ENCODE measurements at places on chromosomes 7 and 10. TPM values are rescaled to one million over a fixed set of nuclear protein-coding genes. Genes with fewer than 3 reads are reported as not detected.

DNA sequence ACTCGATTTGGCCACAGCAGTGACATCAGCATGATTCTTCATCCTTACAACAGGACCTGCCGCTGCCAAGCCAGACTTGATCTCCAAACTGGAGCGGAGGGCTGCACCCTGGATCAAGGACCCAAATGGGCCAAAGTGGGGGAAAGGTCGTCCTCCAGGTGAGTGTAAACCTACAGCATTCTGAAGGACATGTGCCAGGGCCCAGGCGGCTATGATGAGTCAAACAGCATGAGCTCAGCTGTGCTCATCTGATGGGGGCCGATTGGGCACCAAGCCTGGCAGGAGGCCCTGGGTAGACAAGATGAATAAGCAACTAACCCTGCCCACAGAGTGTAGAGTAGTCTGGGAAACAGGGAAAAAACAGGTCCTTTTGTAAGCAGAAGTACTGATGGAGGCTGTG, 14.4 kb upstream of the ATP6V0E2 start:
- no peak for DNase-seq

- no peak for DNase-seq
Observed at GRCh38 chr10:18767981-18768380, 108.8 kb downstream of the ARL5B start.

DNA sequence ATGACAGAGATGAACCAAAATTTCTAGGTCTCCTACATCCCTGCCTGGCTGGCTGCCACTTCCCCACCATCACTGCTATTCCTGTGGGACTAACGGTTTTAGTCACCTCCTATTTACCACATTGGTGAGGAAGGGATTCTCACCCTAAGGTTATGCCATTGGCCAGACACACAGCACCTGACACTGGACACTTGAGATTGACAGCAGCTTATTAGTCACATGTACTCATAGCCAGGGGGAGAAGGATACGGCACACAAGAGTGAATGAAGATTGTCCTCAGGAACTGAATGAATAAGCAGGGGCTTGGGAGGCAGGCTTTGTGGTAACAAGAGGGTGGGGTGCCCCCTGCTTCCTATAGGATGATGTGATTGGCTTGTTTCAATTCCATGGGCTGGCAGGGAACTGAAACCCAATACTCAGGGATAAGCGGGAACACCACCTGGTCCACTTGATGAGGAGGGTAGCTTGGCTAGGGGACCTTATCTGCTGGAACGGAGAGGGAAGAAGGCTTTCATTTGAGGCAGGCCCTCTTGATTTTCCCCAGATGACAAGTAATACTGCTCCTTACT, 99.0 kb downstream of the SPAG6 start:
- DNase-seq: no peak

DNA sequence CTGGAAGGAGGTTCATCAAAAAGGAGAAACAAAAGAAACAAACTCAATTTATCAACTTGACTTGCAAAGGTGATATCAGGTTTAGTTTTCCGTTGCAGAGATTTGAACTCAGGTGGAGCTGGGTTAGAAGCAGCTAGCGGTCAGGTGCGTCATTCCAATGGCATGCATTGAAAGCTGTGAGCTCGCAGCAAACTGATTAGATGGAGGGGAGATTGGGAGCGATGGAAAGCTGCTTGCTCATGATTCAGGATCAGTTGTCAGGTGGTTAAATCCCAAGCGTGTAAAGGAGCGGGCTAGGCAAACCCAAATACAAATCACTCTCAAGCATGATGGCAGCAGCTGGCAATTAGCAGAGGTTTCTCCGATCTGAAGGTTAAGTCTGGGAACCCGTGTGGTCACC, 49.3 kb upstream of the AFAP1L2 start:
- no peak for DNase-seq

DNA sequence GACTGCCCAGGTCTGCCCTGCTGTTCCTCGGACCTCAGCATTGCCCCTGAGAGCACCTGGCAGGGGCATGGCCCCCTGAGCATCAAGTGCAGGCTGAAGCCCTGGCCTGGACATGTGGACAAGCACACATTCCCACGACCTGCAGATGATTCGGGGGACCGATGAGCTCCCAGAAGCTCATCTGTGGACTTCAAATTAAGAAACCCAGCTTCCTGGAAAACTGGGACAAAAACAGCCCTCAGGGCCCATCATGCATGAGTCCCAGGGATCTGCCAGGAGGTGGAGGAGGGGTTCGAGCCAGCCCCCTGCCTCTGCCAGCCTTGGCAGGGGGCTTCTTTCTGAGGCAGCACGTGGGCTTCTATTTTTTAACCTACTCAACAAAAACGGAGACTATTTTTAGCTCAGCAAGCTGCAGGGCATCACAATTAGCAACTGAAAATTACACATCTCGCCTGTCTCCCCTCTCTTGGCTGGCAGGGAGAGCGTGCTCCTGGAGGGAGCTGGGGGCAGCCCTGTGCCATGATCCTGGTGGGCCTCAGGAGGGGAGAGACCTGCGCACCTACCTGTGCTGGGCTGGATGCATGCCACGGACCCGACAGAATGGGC, 51.8 kb downstream of the RASGEF1A start:
- DNase-seq: no peak

DNA sequence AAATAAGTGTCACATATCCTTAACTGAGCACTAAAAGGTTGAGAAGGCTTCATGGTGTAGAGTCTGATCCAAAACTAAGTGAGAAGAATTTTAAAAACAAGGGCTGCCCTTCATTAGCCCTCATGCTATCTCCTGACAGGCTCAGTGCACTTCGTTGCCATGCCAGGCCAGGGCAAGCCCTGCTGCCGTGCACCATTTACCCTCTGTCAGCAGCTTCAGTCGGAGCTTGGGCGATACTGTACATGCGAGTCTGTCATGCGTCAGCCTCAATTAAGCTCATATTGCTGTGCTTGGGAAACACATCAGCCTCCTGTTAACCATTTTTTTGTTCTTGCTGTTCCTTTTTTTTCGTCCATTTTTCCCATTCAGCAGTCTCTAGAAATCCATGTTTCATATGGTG, 166.6 kb downstream of the VTI1A start:
- DNase-seq: no peak

DNA sequence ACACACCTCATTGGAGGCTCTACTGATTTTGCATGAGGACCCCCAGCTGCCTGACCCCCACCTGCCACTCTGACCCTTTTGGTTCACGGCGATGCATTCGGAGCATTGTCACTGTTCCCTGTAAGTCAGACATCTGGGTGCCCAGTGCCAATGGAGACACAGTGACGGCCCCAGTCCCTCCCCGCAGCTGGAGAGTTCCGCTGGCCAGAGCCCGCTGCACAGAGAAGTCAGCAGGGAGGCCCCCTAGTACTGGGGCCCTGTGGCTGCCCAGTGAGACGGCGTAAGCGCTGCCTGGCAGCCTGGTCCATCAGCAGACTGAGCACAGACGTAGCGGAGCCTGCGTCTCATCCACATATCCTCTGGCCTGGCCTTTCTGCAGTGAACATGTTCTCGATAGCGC, 77.5 kb downstream of the NKX6-2 start:
- no peak for DNase-seq

DNA sequence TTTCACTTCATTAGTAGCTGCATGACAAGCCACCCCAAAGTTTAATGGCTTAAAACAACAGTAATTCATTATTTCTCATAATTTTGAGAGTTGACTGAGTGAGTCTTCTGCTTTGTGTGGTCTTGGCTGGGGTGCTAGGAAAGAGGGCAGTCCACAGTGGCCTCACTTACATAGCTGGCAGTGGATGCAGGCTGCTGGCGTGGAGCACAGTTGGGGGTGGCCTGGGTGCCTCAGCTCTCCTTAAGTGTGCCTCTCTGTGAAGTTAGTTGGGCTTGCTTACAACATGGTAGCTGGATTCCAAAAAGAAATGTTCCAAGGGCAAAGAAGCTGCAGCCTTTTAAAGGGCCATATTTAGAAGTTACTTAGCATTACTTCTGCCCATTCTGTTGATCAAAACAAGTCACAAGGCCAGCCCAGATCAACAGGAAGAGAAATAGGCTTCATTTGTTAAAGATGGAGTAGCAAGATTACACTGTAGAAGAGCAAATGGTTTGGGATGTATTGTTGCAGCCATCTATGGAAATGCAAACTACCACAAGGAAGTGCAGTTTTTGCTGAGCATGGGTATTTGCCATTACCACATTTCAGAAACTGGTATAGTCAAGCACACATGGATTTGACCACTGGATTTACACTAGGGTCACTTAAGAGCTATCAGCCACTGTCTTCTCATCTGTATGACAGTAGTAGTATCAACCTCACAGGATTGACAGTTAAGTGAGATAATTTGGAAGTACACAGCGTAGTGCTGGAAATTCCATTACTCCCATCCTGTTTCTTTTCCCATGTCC, 33.6 kb downstream of the ZEB1 start:
- DNase-seq: no peak

DNA sequence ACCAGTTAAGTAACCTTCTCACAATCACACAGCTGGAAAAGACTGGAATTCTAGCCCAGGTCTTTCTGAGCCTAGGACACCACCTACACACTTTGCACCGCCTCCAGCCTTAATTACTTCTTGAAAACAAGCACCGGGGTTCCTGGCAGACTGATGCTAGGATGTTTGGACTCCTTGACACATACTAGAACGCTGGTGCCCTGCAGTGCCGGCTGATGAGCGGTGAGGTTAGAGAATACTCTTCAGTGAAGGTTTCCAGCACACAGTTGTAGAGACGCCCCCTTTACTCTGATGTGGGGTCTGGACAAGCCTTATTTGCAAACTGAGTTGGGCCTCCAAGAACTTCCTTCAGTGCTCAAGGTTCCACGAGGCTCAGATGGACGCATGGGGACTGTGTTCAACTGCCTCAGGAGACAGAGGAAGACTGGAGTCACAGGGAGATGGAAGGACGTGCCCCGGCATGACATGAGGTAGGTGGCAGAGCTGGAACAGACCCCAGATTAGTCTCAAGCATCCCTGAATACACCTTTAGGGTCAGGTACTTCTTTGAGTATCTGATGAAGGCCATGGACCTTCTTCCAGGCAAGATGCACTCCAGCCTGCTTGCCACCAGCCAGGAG, 89.6 kb downstream of the COBL start:
- no peak for DNase-seq

GRCh38 chr10:126476246-126476645, 88.0 kb upstream of the ADAM12 start:
- DNase-seq: peak; percentile 70

Gene AOAH
- polyA plus RNA-seq: 3.4 TPM

Gene HECW1
- polyA plus RNA-seq: 7.7 TPM

Gene SEC61G
- polyA plus RNA-seq: 163 TPM

Data from renal pelvis (tissue), 12 donors.